ENCODE measurements at places on chromosomes 1 and 21.

DNA sequence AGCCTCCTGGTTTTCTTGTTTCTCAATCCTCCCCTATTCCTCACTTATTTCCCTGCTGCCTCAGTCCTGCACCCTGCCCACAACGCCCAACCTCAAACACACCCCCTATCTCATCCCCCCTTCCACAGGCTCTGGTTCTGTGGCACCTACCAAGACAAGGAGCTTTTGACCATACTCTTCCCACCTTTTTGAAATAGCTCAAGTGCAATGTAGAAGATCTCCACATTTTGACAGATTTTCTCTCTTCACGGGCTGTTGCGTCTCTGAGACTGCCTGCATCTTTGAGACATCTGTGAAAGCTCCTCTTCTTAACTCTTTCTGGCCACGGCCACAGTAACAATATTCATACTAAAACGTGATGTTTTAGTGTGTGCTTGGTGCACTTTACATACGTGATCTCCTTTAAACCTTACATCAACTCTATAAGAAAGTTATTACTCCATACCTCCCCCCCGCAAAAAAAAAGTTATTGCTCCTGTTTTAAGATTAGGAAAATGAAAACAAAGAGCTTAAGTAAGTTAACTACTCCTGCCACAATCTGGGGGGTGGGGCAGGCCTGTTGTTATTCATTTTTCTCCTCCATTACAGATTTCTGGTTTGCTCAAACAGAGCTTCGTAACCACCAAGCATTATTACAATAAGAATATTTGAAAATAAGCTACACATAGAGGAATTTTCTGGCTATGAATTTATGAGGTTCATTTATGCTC lies 1.8 kb upstream of the SERBP1 start:
- DNase-seq: no peak

GRCh38 chr1:204409836-204410687 lies 1.6 kb downstream of the PPP1R15B start:
- DNase-seq: no peak

DNA sequence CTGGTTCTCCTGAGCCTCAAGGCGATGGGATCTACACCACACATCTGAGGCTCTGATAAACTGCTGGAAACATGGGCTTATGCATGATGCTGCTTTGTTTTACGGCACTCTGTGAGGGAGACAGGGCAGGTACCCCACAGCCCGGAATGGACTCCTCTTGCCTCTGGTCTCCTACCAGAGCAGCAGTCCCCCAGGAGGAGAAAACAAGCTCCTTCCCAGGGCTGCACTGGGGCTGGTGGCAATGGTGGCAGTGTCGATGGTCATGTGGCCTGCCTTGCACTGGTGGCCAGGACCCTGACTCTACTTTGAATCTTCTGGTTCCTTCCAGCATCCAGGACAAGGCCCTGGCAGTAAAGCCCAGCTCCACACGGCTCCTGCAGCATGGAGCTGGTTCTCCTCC lies 79.4 kb downstream of the TOMM20 start:
- no peak for DNase-seq

GRCh38 chr1:30011970-30012369 lies 711.4 kb downstream of the MATN1 start:
- DNase-seq: no peak

GRCh38 chr1:40820911-40821693 lies 37.5 kb downstream of the KCNQ4 start:
- no peak for DNase-seq

DNA sequence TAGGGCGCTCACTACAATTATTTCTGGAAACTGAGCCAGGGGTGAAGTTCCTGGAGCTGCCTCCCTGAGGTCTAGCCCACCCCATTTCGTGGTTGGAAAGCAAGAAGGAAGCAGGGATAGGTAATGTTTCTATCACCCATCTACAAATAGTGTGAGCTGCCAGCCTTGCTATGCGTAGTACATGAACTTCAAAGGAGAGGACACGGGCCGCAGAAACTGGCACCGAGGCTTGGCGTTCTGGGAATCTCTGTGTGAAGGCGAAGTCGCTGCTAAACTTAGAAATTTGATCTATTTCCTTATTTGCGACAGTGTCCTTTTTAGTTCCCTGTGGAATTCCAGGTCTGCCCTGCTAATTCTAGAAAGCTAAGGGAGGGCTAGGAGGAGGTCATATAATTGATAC lies 49.6 kb upstream of the NTPCR start:
- DNase-seq: no peak

DNA sequence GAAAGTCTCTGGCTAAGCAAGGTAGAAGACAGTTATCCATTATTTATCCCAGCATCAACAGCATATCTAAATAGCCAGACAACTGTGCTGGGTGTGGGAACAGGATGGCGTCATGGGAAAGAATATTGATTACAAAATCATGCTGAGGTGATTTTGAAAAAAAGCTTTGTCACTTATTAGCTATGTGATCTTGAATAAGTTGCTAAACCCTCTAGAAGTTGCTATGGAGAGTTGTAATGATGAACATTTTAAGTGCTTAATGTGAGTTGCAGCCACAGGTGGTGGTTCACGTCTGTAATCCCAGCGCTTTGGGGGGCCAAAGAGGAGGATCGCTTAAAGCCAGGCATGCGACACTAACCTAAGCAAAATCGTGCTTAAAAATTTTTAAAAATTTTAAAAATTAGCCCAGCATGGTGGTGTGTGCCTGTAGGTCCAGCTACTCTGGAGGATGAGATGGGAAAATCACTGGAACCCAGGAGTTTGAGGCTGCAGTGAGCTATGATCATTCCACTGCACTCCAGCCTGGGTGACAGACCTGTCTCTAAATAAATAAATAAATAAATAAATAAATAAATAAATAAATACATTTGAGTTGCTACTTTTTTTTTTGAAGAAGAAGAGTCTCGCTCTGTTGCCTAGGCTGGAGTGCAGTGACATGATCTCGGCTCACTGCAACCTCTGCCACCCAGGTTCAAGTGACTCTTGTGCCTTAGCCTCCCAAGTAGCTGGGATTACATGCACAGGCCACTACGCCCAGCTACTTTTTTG lies 33.6 kb downstream of the WNT2B start:
- DNase-seq: no peak

GRCh38 chr1:115867216-115867615 lies 26.3 kb upstream of the NHLH2 start:
- no peak for DNase-seq

GRCh38 chr1:202233804-202234203 lies 40.2 kb downstream of the LGR6 start:
- DNase-seq: no peak

GRCh38 chr1:35568975-35569395 lies 4.1 kb upstream of the TFAP2E start:
- DNase-seq: peak; percentile 86

- peak; percentile 70 for DNase-seq
Observed at GRCh38 chr1:202692959-202693555, 17.2 kb downstream of the SYT2 start.

DNA sequence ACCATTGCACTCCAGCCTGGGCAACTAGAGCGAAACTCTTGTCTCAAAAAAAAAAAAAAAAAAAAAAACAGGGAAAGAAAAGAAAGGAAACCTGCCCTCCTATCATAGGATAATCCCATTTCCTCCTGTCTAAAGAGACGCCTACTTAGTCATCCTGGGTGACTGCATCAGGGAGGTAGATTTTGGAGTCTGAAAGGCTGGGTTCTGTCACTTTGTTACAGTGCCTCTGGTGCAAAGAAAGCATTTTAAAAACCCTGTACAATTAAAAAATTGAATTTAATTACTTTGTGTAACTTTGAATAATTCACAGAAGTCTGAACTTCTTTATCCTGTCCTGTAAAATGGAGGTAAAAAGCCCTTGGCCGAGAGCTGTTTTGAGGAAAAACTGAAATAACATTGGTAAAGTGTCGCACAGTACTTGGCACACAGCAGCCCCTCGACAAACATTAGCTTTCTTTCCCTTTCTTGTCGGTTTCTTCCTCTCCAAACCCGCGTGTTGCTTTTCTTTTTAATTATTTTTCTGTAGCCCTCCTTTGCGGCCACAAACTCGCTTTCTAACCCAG lies 657 bp upstream of the HDAC1 start:
- DNase-seq: peak; percentile 67

DNA sequence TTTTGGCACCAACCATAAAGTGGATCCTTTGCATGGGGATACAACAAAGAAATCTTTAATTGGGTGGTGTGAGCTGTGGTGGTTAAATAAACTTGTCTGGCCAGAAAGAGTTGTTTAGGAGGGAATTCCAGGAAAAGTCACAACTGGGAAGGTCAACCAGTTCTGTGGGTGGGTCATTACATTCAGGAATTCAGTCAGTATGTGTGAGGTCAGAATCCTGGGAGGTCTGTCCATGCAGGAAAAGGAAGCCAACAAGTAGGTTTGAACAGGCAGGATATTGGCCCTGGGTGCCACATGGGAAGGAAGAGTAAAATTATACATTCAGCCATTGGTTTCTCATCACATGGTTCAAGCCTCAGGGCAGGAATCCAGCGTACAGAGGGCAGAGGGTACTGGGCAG lies 162.3 kb upstream of the ADAMTS5 start:
- no peak for DNase-seq

DNA sequence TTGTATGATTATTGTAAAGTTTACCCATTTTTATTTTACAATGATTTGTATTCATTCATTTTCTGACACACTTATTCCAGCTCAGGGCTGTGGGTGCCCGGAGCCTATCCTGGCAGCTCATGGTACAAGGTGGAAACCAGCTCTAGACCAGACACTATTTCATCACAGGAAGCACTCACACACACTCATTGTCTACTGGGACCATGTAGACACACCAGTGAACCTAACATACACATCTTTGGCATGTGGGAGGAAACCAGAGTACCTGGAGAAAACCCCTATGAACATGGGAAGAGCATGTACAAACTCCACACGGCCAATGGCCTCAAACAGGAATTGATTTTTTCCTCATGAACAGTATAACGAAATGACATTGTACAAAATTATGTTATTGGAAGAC lies 2.4 kb downstream of the DTL start:
- no peak for DNase-seq

DNA sequence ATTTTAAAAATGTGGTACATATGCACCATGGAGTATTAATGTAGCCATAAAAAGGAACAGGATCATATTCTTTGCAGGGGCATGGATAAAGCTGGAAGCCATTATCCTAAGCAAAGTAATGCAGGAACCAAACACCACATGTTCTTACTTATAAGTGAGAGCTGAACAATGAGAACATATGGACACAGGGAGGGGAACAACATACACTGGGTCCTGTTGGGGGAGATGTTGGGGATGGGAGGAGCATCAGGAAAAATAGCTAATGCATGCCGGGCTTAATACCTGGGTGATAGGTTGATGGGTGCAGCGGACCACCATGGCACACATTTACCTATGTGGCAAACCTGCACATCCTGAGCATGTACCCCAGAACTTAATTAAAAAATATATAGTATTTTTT lies 352.5 kb upstream of the KAZN start:
- no peak for DNase-seq

DNA sequence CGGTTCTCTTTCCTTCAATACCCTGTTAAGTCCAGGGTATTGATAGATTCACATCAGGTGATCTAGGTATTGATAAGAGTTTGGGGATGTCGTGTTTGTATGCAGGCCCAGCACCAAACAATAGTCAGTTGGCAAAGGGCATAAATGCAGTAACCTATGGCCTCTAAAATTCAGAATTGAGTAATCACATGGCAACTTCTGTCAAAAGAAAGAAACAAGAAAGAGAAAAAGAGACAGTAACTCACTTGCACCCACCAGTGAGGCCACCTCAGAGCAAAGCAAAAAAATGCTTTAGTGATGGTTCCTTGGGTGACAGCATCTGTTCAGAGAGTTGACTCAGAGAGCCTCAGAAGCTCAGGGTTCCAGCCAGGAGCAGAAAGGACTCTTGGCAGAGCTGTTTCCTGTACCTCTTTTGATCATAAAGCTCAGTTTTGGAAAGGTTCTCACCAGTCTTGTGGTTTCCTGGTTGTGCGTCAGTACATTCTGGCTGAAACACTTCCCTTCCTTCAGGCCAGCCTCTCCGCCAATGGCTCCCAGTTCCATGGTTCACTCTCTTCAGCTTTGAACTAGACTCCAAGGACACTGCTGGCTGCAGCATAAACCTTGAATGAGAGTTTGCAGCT lies 70.1 kb upstream of the GORAB start:
- peak; percentile 2 for DNase-seq

DNA sequence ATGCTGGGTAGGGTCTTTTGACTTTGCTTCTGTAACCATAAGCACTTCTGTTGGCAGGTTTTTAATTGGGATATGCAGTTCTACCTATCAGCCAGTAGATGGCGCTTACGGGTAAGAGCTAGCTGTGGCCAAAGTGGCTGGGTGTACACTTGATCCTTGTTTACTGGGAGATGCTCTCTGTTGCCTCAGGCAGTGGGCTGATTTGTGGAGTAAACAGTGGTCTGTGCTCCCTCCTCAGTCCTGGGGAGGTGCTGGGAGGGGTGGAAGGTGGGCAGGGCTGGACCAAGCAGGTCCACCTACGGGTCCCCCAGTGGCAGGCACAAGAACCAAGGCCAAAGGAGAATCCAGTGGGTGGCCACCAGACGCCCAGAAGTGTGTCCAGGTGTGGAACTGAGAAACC lies 43.4 kb downstream of the RALGPS2 start:
- peak; percentile 18 for DNase-seq

DNA sequence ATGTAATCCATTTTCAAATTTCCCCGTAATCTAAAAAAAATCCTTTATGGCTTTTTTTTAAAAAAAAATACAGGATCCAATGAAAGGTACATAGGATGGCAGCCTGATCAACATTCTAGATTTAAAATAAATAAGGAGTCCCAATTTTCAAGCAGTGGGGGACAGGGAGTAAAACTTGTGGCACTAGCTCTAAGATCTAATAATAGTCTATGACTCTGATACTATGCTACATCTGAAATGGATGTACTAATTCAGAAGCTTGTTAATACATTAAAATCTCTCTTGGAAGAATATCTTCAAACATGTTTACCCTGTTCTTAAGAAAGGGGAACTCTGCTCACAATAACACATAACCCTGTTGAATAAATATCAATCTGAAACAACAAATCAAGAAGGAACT lies 8.5 kb downstream of the DIPK1A start:
- no peak for DNase-seq

- no peak for DNase-seq
Observed at GRCh38 chr21:41582866-41583265, 74.9 kb upstream of the TMPRSS2 start.

GRCh38 chr1:86471291-86471690 lies 2.6 kb downstream of the CLCA1 start:
- no peak for DNase-seq

- no peak for DNase-seq
Observed at GRCh38 chr1:118984086-118984721, 3.9 kb downstream of the TBX15 start.

GRCh38 chr1:113987259-113987658 lies 8.0 kb downstream of the OLFML3 start:
- no peak for DNase-seq

DNA sequence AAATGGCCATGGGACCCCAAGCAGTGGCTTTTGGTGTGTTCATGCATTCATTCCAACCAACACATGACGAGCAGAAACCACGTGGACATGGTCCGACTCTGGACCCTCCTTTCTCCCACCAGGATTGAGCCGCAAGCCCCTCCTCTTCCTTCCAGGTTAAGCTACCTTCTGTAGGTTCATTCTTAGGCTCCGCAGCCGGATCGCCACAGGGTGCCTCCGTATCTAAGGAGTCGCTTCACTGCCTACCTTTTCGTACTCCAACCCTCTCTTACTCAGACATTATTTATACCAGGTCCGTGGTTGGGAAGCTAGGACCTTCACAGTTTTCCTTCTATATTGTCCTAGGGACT lies 63.6 kb downstream of the RHBG start:
- DNase-seq: no peak

GRCh38 chr1:200929530-200930278 lies 35.0 kb downstream of the INAVA start:
- no peak for DNase-seq

All from hepatic stellate cell (primary cell).